ENCODE measurements at places on chromosomes 16 and 17.

DNA sequence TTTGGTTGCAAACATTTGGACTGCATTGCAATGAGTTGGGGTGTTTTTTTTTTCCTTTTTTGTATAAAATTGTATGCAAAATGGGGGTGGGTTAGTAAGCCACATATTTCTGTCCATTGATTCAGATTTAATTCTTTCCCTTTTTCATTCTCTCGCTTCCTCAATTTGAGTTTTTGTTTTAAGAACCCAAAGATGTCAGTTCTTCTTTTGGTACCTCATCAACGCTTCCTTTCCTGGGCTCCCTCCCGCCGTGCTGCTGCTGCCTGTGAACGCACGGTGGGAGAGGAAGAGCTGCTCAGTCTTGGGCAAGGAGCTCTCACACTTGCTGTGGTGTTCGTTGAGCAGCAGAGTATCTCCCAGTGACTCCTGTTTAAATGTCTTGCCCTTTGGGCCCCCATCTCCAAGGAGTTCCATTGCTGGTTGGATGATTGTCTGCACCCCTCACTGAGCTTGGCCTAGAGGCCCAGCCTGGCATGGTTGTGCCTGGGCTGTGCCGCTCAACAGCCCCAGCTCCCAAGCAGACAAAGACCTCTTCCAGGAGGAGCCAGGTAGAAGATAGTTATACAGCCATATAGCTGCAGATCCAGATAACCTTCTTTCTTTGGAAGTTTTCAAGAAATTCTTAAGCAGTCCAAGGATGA, 13.6 kb downstream of the UBFD1 start:
- DNase-seq, result no peak

- no peak for DNase-seq
Measured at GRCh38 chr16:87700406-87701077, 65.2 kb downstream of the KLHDC4 start.

- DNase-seq, result no peak
Measured at GRCh38 chr16:27181019-27181790, 22.1 kb upstream of the KDM8 start.

GRCh38 chr17:83156408-83156807, 77.0 kb downstream of the METRNL start:
- DNase-seq, result no peak

DNA sequence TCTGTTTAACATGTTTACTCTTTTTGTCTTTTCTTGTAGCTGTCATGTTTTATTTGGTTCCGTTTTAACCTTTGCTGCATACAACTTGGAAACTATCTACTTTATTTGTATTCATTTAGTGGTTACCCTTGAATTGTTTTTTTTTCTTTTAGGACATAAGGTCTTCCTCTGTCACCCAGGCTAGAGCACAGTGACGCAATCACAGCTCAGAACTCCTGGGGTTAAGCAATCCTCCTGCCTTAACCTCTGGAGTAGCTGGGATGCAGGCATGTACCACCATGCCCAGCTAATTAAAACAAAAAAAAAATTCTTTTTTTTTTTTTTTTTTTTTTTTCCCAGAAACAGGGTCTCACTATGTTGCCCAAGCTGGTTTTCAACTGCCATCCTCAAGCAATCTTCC, 29.8 kb upstream of the USP43 start:
- no peak for DNase-seq

Data from stimulated activated CD8-positive, alpha-beta memory T cell treated with anti-CD3 and anti-CD28 coated beads, Interleukin-15, amount 100 ng/mL, for 48 hours (primary cell).